Tibial nerve (tissue), 4 donors: ENCODE measurements at places on chromosomes 1 and 21. TPM values are rescaled to one million over a fixed set of nuclear protein-coding genes. Genes with fewer than 3 reads are reported as not detected.
A peak's percentile ranks its signal among the peaks of the same experiment; 100 is the strongest.

The SPOCD1 gene
- 0.42 TPM for total RNA-seq

DNA sequence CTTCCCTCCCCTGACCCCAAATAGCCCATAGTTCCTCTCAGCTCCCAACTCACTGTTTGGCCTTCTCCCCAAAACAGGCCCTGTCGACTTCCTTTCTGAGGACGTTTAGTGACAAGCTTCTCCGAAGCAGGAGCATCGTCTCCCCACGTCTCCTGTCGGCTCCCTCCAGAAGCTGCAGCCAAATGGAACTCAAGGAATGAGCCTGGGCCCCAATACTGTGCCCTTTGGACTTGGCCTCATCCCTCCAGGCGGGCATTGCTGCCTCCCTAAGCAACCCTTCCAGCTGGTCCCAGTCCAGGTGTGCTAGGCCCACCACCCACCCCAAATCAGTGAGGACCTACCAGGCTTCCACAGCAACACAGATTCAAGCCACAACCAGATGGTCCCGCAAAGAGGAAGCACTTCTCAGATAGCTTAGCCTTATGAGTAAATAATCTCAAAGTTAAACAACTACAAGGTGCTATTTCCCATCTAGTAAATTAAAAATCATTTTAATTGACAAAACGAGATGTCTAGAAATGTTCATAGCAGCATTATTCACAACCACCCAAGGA lies 33.0 kb downstream of the ACOT7 start:
- H3K27ac ChIP-seq: peak overlapping the region; percentile 80
- H3K4me3 ChIP-seq: no peak overlapping the region
- no peaks in the 10 kb centered on the region for H3K36me3 ChIP-seq
- peaks cover 40% of the 10 kb centered on the region for H3K4me1 ChIP-seq
- DNase-seq: no peak
- no peaks in the 10 kb centered on the region for H3K27me3 ChIP-seq

DNA sequence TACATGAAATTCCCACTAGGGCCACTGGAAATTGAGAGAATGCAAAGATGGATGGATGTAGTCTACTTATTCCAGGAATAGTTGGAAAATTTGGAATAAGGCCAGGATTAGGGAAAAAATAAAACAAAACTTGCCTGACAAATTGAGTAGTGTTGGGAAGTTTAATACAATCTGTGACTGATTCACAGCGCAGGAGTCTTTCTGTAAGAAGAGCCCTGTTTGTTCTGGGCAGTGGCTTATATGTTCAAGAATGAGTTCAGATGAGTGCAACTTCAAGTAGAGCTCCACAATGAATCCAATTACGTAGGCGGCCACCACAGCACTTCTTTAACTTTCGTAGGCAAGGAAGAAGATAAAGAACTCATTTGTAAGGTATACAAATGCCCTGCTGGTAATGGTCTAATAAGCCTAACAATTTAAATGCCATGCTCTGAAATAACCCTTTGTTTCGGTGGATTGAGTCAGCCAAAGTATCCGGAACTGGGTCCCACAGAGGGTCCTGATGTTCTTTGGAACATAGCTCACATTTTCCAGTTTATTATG lies 47.1 kb upstream of the KCNE1 start:
- peak overlapping the region; percentile 15 for H3K27ac ChIP-seq
- H3K4me3 ChIP-seq: no peak overlapping the region
- DNase-seq: no peak
- H3K27me3 ChIP-seq: no peaks in the 10 kb centered on the region
- H3K36me3 ChIP-seq: no peaks in the 10 kb centered on the region
- H3K4me1 ChIP-seq: peaks cover 42% of the 10 kb centered on the region

DNA sequence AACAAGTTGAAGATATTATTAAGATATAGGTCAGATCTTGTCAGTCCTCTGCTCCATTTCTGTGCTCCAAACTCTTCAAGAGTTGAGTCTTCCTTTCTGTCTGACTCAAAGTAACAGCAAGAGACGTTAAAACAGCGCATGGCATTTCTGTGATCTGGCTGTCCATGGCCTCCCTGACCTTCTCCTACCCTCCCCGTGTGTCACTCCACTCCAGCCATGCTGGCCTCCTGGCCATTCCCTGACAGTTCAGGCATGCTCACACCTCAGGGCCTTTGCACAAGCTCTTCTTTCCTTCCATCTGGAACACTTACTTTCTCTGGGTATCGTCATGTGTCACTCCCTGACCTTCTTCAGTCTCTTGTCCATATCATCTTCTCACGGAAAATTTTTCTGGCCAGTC lies 229.0 kb downstream of the CENPF start:
- H3K4me1 ChIP-seq: no peaks in the 10 kb centered on the region
- no peak overlapping the region for H3K27ac ChIP-seq
- no peak overlapping the region for H3K4me3 ChIP-seq

The RNPEP gene
- total RNA-seq: 127 TPM

DNA sequence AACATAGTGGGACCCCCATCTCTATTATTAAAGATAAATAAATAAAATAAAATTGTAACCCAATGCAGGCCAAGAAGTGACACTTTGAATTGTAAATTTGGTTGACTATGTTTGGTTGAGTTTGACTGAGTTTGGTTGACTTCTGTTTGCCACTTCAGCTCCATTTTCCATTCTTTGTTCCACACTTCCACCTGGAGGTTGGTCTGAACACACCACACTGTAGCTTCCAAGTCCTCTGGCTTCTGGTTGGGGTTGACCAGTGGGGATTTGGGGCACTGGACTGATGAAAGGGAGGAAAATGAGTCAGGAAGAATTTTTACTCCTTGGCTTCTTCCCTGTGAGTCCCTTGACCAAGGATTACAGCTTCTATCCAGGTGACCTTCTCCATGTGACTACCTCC lies 40.6 kb upstream of the DIPK1A start:
- H3K4me3 ChIP-seq: no peak overlapping the region
- no peaks in the 10 kb centered on the region for H3K27me3 ChIP-seq
- no peak for DNase-seq
- no peaks in the 10 kb centered on the region for H3K36me3 ChIP-seq
- H3K27ac ChIP-seq: no peak overlapping the region
- H3K4me1 ChIP-seq: peaks cover 19% of the 10 kb centered on the region
